ENCODE measurements at places on chromosomes 3 and 15.

DNA sequence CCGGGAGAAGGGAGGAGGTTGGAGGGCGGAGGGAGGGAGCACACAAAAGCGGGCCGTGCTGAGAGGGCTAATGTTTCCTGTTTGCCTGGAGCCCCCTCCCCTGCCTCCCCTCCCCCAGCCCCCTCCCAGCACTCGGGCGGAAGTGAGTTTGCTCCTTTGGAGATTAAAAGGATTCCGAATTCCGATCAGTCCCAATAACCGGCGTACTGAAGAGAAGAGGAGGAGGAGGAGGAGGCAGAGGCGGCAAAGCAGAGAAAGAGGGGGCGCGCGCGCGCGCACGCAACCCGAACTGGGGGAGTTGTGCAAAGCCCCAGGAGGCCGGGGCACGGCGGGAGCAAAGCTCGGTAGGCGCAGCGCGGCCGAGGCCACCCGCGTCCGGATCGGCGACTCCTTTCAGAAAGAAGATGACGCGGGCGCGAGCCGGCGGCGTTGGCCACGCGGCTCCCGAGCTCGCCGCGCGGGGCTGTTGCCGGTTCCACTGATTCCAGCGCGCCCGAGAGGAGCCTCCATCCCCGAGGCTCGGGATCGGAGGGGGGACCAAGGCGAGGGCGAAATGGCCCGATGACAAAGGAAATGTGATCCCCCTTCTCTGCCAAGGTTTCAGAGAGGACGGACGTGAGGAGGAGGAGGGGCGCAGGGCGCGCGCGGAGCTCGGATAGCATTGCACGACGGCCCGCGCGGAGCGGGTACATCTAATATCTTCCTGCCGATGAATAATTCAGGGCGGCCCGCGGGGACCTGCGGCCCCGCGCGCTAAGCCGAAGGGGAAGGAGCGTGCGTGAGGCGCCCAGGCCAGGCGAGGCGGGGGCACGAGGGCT, 1.1 kb upstream of the TRIM71 start:
- DNase-seq, result no peak

DNA sequence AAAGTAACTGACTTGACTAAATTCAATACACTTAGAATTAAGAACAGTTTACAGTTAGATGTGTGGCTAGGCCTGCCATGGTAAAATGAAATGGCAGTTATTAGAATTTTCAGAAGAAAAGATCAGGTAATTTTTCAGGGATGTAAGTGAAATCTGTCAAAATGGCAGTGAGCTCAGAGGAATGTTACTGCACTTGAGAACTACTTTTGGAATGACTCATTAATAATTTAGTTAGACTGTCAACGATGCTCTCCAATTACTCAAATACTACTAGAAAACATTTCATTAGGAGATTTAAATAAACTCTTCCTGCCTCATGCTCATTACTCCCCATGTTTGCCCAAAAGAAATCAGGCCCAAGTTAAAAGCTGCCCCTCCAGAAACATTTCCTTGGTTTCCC, 84.4 kb downstream of the RFTN1 start:
- no peak for DNase-seq

DNA sequence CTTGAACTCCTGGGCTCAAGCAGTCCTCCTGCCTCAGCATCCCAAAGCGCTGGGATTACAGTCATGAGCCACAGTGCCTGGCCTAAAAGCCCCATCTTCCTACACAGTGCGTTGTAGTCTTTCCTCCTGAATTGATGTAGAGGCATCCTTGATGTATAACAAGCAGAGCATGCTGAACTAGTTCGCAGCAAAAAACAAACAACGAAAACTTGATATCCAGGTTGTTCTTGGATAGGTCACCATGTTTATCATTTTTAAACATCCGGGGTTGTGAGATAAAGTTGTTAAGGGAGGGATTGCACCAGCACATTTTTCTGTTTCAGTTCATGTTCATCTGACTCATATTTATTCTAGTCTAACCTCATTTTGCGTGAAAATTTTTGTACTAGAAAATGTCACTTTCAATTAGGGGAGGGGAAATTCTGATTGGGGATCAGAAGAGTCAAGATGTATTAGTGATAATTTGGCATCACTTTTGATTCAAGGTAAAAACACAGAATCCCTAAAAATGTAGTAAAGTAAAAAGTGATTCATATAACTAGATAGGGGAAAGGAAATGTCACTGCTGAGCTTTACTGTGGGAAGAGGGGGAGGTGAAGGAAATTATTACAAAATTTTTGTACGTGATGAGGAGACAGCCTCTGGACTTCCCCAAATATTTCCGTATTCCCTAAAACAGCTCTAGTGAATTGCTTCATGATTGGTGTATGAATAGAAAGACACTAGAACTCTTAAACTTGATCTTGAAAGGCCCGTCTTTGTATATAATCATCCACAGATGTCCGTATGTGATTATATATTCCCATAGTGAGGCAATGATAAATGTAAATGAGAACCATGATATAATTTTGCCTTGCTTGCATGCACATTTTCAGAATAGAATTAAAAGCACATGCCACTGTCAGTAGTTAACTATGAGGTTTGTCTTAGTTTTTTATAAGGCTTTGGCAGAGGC, 22.9 kb downstream of the RAB8B start:
- DNase-seq, result no peak

DNA sequence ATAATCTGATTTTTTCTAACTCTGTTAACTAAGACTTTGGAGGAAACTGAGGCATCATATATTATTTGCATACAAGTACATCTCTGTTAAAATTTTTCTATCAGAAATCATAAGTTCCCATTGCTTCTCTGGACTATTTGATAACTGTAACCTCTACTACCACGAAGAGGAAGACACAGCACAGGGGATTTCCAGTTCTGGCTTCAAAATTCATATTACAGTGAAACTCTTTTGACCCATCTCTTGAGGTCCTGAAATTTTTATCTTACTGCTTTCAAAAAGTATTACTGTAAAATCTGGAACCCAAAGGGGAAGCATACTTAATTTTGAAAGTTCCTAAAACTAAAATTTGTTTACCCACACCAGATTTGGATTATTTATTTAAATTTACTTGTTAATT, 4.2 kb downstream of the PLSCR1 start:
- DNase-seq, result no peak

DNA sequence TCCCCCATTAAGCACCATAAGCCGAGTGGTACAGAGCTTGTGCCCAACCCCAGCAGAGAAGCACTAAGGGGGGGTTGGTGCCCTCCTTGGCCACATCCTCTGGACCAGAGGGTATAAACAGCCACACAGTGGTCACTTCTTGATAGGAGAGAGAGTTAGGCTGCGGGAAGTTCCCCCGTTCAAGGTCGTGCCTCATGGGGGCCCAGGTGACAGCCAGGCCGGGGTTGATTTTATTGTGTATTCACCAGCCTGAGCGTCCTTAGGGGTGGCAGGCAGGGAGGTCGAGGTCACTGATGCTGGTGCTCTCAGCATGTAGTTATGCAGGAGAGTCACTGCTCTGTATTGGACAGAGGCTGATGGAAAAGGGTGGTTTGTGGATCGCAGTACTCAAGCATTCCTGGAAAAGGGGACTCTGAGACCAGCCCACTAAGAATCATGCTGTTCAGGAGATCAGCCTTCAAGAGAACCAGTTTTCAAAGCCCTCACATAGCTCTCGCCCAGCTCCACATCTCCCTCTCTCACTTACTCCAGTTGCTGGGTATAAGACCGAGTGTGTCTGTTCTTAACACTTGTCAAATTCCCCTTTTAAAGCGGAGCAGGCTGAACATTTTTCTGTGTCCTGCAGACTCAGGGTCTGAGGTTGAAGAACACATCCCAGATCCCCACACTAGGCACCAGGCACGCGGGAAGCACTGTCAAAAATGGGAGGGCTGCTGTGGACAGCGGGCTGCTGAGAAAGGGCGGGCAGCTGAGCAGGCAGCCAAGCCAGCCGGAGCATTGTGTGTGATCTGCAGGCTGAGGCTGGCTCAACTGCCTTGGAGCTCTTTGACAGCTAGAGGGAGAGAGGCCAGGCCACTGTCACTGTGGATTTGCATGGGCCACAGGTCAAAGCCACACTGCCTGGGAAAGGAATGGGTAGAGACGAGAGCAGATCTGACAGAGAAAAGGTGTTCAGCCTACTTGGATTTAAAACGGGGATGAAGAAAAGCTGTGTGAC, 279.3 kb upstream of the LRRFIP2 start:
- DNase-seq, result no peak

DNA sequence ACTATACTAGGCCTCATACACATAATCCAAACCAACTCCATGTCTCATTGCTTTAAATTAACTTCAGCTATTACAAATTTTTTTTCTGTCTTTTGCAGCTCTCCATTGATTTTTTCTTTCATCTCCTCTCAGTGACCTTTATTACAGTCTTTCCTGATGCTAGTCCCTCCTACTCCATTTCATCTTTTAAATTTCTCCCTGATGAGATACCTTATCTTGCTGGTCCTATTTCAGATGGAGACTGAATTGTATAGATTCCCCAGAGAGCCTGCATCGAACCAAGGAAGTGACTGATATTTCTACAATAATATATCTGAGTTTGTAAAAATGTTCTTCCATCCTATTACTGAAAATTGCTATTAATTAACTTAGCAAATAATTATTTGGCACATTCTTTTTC, 45.7 kb upstream of the NEO1 start:
- DNase-seq, result no peak

GRCh38 chr3:11434563-11435096, 162.4 kb downstream of the ATG7 start:
- no peak for DNase-seq

DNA sequence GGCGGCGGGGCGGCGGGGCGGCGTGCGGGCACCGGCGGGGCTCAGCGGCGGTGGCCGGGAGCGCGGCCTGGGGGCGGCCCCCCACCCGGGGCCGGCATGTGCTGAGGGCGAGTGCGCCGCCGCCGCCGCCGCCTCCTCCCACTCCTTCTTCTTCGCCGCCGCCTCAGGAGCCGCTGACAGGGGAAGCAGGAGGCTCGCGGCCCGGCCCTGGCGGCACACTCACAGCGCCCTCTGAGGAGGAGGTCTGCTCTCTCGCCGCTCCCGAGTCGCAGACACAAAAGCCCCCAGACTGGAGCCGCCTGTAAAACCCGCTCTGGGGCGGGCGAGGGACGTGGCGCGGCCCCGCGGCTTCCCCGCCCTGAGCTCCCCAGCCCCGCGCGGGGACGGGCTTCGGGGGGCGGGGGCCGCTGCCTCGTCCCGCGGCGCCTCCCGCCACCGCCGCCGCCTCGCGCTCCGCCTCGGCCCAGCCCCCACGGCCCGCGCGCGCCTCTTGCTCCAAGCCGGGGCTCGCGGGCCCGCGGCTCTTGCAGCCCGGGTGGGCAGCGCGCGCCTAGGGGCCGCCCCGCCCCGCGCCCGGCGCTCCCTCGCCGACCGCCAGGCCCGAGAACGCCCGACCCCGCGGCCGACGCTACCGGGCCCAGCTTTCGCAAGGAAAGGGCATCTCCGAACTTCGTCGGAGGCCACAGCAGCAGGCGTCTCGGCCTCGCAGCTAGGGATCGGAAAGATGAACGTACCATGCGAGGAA, at the start of gene PYGO1:
Gene PYGO1, minus strand, starts transcription at position 276 of the 745 bp plus-strand sequence. CDS start 462 bp downstream, outside the sequence.
- DNase-seq, result no peak

- DNase-seq, result no peak
Measured at GRCh38 chr15:37101980-37102304, 1.6 kb upstream of the MEIS2 start.

GRCh38 chr3:10558736-10559135, 53.4 kb upstream of the ATP2B2 start:
- DNase-seq, result no peak

DNA sequence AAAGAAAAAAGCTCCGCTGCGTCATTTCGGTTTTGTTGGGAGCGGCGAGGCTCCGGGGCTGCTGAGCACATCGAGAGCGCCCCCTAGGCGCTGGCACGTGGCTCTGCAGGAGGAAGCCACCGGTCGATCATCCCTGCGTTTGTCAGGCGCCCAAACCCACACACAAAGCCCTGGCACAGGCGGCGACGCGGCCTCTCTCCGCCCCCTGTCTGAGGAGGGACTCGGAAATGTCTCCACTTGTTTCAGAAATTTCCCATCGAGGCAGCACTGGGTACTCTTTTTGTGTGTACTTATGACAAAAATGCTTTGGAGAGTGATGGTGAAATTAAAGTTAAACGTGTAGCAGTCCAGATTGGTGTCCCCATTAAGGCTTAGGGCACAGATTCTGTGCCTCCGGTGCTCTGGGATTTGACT, 407.3 kb upstream of the ONECUT1 start:
- no peak for DNase-seq

DNA sequence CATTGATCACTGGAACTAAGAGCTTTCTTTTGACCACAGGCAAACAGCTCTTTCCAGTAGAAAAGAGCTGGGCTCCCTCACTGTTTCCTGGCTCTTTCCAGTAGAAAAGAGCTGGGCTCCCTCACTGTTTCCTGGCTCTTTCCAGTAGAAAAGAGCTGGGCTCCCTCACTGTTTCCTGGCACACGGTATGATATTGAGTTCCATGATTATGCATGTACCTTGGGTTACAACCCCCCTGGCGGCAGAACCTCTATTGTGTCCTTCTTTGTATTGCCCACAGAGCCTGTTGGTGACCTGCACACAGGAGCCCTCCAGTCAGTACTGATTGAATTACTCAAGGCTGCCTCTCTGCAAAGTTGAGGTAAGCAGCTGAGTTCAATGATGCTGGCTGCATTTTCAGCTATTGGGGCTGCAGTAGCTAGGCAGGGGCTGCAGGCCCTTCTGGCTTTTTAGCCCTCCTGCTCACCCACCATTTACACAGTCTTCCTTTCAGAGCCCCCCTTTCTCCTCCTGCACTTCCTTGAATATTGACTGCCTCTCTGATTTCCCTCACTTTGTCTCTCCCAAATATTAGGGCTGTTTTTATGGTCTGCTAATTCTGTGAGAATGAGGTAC, 10.2 kb downstream of the ACKR2 start:
- DNase-seq, result no peak

GRCh38 chr15:85027033-85027380, 45.4 kb downstream of the PDE8A start:
- DNase-seq, result no peak

DNA sequence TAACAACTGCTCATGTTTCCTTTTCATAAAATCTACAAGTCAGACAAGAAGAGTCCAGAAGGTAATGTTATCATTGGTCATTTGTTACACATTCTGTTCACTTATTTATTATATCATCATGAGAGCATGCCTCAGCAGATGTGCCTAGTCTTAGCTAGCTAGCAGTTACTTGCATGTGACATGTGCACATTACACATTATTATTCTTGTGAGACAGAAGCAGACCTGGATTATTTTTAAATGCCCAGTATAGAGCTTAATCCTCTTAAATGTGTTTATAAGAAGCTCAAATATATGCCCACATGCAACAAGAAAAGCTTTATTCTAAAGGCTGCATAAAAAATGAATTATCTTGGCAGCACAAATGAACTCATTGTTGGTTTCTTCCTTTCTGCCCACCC, 12.6 kb downstream of the YEATS2 start:
- DNase-seq, result no peak

DNA sequence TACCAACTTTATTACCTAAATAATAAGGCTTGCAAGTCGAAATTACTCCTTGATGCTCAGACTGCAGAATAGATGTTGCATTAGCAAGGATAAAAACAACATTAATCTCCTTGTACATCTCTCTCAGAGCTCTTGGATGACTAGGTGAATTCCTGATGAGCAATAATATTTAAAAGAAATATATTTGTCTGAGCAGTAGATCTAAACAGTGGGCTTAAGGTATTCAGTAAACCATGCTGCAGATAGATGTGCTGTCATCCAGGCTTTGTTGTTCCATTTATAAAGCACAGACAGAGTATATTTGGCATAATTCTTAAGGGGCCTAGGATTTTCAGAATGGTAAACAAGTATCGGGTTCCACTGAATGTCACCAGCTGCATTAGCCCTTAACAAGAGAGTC, 257.1 kb downstream of the TUSC7 start:
- DNase-seq, result no peak

GRCh38 chr3:155646128-155646527, 98.7 kb downstream of the PLCH1 start:
- no peak for DNase-seq
